ENCODE measurements at places on chromosomes 3 and 15. TPM values are rescaled to one million over a fixed set of nuclear protein-coding genes. Genes with fewer than 3 reads are reported as not detected.

The HIGD2B gene
- total RNA-seq = 0.55 TPM

The TGM5 gene
- 0.17 TPM for total RNA-seq

The SERPINI2 gene
- not detected for total RNA-seq

The SMCO1 gene
- not detected for total RNA-seq

The UBAP1L gene
- 9.6 TPM for total RNA-seq

The MDFIC2 gene
- total RNA-seq = not detected

The IL5RA gene
- total RNA-seq = not detected

The ARPC4 gene
- total RNA-seq = 338 TPM

The CDHR4 gene
- total RNA-seq = not detected

The ADGRG7 gene
- not detected for total RNA-seq

The C3orf85 gene
- not detected for total RNA-seq

The C2CD4B gene
- total RNA-seq = not detected

The CPEB1 gene
- not detected for total RNA-seq

The CFAP100 gene
- not detected for total RNA-seq

The SPINK8 gene
- not detected for total RNA-seq

The AP3B2 gene
- 0.22 TPM for total RNA-seq

The ACAN gene
- total RNA-seq = not detected

The SLC7A14 gene
- total RNA-seq = not detected

The GP9 gene
- total RNA-seq = not detected

DNA sequence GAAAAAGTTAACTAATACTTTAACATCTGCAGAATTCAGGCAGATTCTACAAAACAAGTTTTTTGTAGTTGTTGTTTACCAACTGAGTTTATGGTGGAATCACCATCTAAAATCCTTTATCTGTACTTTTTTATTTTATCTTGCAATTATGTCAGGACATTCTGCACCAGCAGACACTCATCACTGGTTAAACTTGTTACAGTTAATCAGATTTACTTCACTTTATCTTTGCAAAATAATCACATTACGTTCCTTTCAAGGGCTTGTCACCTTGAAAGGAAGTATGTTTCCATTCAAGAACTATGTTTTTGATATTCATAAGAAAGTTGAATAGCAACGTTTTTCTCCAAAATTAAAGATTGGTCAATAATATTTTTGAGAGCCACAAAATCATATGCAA is 796.6 kb upstream of the ROBO1 start:
- DNase-seq = no peak

DNA sequence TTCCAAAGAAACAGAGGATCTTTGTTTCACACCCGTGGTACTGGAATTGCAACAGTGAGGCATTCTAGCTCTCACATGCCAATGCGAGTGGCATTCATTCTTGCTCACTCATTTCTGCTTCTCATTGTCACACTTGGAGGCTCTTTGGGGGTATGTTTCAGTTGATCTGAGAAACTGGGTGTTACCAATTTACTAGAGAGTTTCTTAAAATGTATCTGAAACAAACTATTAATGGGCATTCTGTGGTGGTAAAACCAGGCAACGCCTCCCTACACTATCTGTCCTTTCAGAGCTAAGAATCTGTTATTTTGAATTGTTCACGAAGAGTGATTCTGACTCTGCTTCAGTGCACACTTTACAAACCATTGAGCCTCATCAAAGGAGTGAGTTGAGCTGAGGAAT is 140.6 kb upstream of the BHLHE40 start:
- no peak for DNase-seq

GRCh38 chr3:172447611-172448579 is at the start of gene GHSR:
Gene GHSR, minus strand, starts transcription at chr3:172448456. Its CDS starts 43 bp downstream, at chr3:172448413.
- no peak for DNase-seq

- no peak for DNase-seq
Measured at GRCh38 chr3:16390581-16390980, 122.9 kb downstream of the RFTN1 start.

GRCh38 chr3:142976621-142977398 is 13.3 kb upstream of the PAQR9 start:
- DNase-seq = no peak

DNA sequence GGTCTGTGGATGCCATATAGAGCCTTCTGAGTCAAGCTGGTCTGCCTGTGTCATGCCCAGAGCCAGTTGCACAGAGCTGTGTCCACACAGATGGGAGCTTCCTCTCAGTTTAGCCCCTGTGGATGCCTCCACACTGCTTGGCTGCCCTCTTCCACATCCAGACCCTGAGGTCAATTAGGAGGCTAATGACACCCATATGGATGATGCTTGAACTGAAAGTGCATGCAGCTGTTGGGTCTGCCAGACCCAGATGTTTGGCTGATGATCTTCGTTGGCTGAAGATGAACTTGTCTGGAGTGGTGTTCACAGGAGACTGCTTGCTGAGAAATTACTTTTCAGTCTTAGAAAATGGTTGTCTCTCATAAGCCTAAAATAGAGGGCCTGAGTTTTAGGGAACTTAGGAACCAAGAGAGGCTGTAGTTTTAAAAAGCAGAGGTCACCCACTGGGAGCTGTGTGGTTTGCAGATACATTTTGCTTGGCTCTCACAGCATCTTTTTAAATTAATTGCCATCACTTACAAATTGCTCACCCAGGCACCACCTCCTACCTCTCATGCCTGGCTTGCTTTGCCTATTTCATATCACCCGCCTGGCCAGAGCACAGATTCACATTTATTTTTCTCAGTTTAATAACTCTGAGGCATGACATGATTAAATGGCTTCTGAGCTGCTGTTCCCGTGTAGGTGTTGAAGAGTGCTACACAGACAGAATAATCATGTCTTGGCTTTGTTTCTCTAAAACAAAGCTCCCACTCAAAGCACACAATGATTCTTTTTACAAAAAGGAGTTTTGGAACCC is 176.1 kb downstream of the MINAR1 start:
- no peak for DNase-seq

DNA sequence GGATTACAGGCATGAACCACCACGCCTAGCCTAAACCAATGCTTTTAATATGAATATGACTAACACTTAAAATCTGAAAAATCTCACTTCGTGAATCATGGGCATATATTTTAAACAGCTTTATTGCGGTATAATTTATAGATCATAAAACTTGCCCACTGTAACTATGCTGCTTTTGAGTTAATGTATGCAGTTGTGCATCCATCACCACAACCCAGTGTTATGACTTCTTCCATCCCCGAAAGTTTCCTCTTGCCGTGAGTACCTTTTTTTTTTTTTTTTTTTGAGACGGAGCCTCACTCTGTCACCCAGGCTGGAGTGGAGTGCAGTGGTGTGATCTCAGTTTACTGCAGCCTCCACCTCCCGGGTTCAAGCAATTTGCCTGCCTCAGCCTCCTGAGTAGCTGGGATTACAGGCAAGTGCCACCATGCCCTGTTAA is 7.1 kb downstream of the KAT2B start:
- no peak for DNase-seq

- DNase-seq = no peak
Measured at GRCh38 chr15:83062768-83063180, 4.3 kb downstream of the BTBD1 start.

- DNase-seq = no peak
Measured at GRCh38 chr3:44318891-44319311, 19.7 kb upstream of the TCAIM start.

- no peak for DNase-seq
Measured at GRCh38 chr15:70793694-70794093, 30.3 kb upstream of the UACA start.

DNA sequence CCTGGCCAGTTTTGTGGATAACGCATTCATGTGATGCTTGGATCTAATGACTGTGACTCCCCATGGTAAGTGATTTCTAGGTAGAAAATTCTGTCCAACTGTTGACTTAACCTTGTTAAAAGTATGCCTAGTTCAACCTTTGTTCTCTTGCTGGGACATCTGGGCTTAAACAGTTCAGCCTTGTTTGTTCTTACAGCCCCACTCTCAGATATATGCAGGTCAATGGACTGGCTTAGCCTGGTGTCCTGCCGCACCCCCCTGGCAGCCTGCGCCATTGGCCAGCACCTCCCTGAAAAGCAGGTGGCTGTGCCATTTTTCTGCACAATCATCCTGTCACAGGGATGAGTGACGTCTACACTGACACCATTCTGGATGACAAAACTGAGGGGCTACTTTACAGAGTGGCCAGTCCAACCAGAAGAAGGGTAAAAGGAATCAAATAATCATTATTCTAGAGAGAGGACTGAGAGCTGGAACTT is 244.7 kb upstream of the ONECUT1 start:
- DNase-seq = no peak

GRCh38 chr3:73530022-73530396 is 94.7 kb downstream of the PDZRN3 start:
- no peak for DNase-seq

DNA sequence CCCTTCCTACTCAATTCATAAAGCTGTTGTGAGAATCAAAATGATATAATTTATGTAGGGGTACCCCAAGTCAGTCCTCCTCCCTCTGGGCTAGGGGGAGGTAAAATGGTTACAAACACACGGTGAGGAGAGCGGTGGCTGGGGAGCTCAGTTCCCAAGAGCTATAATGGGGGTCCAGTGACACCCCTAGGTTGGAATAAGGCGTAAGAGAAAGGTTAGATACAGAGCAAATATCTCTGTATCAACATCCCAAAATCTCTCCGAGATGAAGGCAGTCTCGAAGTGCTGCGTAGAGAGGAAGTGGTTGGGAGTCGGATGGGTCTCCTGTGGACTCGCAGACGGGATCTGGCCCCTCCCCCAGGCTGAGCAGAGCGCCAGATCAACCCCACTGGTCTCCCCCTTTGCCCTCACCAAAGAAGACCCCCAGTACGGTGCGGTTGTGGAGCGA is 1.8 kb downstream of the DUOX2 start:
- DNase-seq = no peak

GRCh38 chr3:187068787-187069186 is 70.5 kb downstream of the RPL39L start:
- DNase-seq = no peak

DNA sequence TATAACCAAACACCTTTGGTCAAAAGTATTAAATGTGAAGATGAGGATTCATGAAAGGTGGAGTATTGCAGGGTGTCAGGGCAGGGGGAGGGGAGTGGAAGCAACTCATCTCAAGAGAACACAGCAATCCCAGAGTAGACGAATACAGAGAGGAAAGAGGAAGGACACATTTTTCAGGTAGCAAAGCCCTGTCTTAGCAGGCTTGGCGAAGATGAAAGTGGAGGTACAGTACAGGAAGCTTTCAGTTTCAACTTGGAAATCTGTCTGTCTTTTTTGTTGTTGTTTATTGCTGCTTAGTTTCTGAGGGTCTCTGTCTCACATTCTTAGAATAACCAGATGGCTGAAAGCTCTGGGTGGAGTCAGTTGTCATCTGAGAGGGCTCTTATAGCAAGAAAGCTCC is 80.8 kb upstream of the GPR149 start:
- no peak for DNase-seq

GRCh38 chr3:48595526-48596121 is 495 bp upstream of the COL7A1 start:
- no peak for DNase-seq

DNA sequence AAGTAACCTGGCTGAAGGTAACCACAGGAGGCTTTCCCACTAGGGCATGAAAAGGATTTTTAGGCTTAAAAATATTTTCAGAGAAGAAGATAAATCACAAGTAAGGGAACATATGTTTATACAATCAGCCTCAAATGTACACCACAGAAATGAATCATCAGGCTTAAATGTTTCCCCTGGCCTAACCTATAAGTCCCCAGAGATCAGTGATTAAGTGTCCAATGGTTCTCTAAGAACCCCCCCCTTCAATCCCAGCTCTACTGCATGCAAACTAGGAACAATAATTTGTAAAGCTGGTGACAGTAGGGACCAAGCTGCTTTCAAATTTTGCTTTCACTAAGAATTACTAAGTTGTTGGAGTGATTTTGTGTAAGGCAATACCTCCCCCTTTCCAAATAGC is 431.6 kb upstream of the LMCD1 start:
- no peak for DNase-seq

DNA sequence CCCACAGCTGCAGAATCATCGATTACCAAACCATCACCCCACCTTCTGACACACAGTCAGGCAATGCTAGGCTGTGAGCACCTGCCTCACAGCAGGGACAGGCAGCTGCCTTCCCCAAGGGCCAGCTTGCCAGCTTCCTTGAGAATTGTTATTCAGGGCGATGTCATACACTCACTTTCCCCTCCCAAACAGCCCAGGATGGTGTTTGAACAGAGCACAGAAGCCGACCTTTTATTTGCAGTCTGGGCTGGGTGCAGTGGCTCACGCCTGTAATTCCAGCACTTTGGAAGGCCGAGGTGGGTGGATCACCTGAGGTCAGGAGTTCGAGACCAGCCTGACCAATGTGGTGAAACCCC is 84.5 kb upstream of the HERC1 start:
- no peak for DNase-seq

DNA sequence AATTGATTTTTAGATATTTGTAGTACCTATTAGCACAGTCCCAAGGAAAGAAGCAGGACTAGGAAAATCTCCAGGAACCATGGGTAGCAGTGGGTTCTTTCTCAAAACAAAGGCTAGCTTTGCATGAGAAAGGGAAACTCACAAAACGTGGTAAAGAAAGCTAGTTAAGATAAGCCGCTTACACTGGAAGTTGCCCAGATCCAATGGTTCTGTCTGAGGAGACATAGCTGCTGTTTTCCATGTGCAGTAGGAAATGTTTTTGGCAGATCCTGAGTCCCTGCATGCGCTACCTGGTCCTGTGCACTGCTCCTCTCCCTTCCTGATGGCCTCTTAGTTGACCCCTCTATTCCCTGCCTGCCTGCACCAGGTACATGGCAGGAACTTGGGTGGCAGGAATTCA is 60.4 kb downstream of the TFG start:
- no peak for DNase-seq

GRCh38 chr3:188326111-188326510 is 172.2 kb downstream of the LPP start:
- DNase-seq = no peak

DNA sequence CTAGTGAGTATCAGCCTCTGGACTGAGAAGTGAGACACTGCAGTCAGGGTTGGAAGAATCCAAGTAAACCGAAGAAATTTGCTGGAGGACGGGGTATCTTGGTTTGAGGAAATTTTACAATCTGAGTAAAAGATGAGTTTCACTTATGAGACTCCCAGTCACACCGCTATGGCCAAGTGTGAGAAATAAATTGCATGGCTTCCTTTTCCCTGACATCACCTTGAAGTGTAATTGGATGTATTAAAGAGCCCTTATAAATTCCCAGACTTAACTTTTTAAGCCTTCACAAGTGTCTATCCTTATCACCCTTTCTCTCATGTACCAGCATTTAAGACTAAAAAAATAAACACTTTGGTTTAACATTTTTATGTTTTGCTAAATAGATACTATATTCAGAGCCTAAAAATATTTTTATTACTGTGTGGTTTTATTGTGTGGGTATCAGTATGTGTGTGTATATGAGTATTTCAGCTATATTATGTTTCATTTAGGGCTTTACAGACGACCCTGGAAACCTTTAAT is 23.8 kb downstream of the USP3 start:
- no peak for DNase-seq

- DNase-seq = no peak
Measured at GRCh38 chr15:95930659-95931375, 399.7 kb upstream of the NR2F2 start.

Data from activated B cell treated with CpG ODN at 0.5 μM for 24 hours (primary cell).